Glutamatergic neuron (in vitro differentiated cells): ENCODE measurements at places on chromosomes 2 and 18.

DNA sequence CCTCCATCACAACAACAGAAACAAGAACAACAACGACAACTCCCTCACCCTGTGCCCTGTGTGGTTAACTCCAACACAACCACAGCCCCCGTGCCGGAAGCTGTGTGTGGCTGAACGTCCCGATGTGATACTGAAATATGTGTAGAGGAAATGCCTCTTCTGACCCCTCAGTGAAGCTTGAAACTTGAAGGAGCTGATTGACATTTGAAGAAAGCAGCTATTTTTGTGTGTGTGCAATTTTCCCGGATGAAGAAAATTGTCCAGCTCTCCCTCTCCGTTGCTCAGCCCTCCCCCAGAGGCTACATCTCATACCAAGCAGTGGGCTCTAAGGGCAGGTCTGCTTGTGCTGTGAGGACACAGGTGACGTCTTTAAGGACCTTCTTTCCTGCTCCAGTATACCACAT is 173.8 kb downstream of the ICOS start:
- DNase-seq, result no peak

GRCh38 chr2:80525152-80525551 is 220.6 kb upstream of the LRRTM1 start:
- DNase-seq, result no peak

GRCh38 chr2:169676357-169676756 is 17.8 kb downstream of the CFAP210 start:
- DNase-seq, result no peak

- no peak for DNase-seq
These were observed 43.8 kb upstream of the FN1 start for GRCh38 chr2:215479536-215480240.

GRCh38 chr18:46226461-46226860 is 122.3 kb downstream of the HAUS1 start:
- no peak for DNase-seq

- DNase-seq, result peak; percentile 65
These were observed 152.0 kb upstream of the RAB6C start for GRCh38 chr2:129827311-129828090.

DNA sequence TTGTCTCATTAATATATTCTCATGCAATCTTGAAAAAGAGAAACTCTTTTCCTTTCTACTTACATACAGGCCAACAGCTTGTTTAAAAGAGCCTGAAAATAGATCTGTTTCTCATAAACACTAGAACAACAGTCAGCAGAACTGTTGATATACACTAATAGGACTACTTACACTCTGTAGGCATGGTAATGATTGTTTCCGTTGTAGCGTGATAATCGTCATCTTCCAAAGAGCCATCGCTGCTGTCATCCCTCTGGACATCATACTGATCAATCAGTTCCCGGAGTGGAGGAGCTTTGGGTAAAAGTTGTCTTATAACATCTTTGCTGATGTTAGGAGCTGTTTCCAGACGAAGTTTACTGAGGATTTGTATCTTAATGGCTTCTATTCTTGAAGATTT is 476 bp downstream of the MSTN start:
- DNase-seq, result no peak

GRCh38 chr2:85678794-85679672 is 11.0 kb upstream of the SFTPB start:
- DNase-seq, result peak; percentile 84

DNA sequence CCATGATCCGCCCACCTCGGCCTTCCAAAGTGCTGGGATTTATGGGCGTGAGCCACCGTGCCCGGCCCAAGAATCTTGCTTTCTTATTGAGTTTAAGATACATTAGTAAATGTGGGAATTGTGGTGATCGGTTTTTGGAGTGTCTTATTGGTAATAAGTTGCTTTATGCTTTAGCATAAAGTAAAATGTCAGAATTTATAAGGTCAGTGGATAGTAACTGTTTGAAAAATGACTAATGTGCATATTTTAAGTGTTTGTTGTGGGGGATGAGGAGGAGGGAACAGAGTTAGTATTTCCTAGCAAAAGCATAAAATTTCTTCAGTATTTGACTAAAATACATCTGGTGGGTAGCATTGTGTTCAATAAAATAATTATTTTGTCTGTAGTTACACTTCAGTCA is 77.4 kb downstream of the SLC39A10 start:
- DNase-seq, result no peak

DNA sequence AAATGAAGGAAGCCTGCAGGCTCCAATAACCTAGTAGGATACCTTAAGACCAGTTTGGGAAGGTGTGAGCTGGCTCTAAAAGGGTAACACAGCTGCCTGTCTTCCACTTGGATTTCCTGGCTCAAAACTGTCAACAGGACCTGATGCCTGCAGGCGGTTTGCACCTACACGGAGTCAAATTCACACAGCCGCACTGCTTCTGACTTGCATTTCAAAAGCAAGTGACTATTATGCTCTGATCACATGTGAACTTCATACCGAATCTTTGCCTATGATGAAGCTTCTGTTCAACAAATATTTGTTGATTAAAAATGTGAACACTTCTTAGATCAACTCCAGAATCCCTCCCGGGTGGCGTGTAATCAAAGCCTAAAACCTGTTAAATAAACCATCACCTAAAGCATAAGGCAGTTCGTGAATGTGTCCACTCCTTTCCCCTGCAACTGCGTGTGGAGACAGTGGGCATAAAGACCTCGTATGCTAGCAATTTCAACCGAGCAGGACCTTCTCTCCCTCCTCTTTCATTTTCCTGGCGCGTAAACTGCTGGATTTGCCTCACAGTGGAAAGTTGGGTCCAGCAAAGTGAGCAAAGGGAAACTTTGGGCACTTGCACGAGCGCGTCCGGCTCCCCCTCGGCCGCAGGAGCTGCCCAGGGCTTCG is 784 bp downstream of the CRACDL start:
- DNase-seq, result no peak

- DNase-seq, result no peak
These were observed 36.3 kb downstream of the SLC35F5 start for GRCh38 chr2:113720167-113720566.
